ENCODE measurements at places on chromosomes 7 and 10.

GRCh38 chr7:35985126-35985754 lies 167.8 kb upstream of the EEPD1 start:
- peak; percentile 81 for DNase-seq

GRCh38 chr7:91196058-91196457 lies 68.2 kb upstream of the FZD1 start:
- no peak for DNase-seq

- no peak for DNase-seq
These were observed 29.9 kb downstream of the CALML5 start for GRCh38 chr10:5469353-5470061.

- DNase-seq, result no peak
These were observed 81.6 kb upstream of the ETV1 start for GRCh38 chr7:14071045-14071444.

DNA sequence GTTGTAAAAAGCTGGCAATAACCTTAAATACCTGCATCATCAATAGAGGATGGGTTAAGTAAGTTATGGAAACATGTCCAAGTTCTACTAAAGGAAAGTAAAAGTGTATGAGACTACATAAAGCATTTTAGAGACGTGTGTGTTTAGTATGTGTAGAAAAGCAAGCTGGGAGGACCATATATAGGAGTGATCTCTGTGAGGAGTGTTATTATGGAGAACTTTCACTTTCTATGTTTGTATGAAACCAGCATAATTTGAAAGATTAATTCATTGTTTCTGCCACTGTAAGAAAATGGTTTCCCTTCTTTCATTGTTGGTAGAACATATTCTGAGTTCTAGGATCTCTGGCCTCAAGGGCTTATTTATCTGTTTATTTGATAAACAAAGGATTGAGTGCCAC lies 19.2 kb upstream of the PDLIM1 start:
- DNase-seq, result no peak
